ENCODE measurements at places on chromosomes 6 and 20. TPM values are rescaled to one million over a fixed set of nuclear protein-coding genes. Genes with fewer than 3 reads are reported as not detected.

The NHSL1 gene
- total RNA-seq, result 161 TPM

- no peaks in the 10 kb centered on the region for H3K27me3 ChIP-seq
- DNase-seq, result no peak
- no peak overlapping the region for H3K4me3 ChIP-seq
Measured at GRCh38 chr20:40489886-40490285, 199.2 kb downstream of the MAFB start.

GRCh38 chr6:157339432-157339831 is 16.1 kb upstream of the TMEM242 start:
- H3K27me3 ChIP-seq, result no peaks in the 10 kb centered on the region
- H3K36me3 ChIP-seq, result no peaks in the 10 kb centered on the region
- H3K4me1 ChIP-seq, result no peaks in the 10 kb centered on the region
- H3K4me3 ChIP-seq, result no peak overlapping the region

The ULBP3 gene
- total RNA-seq, result not detected

DNA sequence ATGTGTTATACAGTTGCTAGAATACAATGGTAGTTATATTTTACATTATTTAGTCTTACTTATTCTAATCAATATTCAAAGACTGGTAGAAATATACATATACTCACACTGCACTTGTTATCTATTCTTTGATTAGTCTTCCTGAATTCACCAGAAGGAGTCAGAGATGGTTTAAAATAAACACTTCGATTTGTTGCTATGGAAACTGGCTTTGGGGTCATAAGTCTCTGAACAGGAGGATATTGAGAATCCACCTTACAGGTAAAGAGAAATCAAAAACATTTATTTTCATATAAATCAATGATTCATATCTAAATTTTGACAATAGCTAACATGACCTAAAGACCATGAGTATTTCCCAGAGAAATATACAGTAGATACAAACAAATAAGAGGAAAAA is 41.6 kb downstream of the NUP153 start:
- H3K4me3 ChIP-seq, result no peak overlapping the region
- no peaks in the 10 kb centered on the region for H3K4me1 ChIP-seq
- no peaks in the 10 kb centered on the region for H3K27me3 ChIP-seq
- peaks cover 78% of the 10 kb centered on the region for H3K36me3 ChIP-seq

- no peaks in the 10 kb centered on the region for H3K36me3 ChIP-seq
- no peak for DNase-seq
- no peaks in the 10 kb centered on the region for H3K27me3 ChIP-seq
- peaks cover 4% of the 10 kb centered on the region for H3K4me1 ChIP-seq
- peak overlapping the region; percentile 96 for H3K4me3 ChIP-seq
Measured at GRCh38 chr20:4999788-5000187, 1.5 kb downstream of the SLC23A2 start.

The IP6K3 gene
- 1.3 TPM for total RNA-seq

DNA sequence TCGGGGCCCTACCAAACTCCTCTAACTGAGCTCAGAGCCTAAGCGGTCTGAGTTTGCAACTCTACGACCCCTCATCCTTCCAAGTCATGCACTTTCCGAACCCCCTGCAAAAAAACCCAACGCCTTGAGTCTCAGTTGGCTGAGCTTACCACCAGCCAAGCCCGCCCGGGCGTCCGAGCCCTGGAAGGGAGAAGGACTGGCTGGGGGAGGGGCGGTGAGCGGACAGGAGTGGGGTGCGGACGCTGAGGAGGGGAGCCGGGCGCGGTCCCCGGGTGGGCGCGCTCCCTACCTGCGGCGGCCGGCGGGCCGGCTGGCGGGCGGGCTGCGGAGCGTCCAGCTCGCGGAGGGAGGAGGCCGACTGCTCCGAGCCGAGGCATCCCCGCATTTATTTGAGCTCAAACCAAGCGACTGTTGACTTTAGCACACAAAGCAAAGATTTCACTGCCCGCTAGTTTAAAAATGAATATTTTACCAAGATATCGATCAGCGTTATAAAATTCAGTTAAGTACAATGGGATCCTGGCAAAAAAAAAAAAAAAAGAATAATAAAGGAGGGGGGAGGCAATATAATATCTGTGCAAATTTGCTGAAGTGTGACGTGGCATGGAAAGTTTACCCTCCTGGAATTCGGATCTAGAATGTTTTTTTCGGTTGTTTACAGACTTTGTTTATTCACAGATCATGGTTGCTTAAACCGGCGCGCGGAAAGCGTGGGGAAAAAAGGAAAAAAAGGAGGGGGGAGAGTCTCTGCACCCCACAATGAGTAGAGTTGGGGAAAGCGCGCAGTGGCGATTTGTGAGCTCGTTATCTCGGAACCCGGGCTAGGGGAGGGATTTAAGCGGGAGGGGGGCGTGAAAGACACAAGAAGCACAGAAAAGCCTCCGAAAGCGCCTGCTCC is 5.9 kb downstream of the FOXA2 start:
- no peak overlapping the region for H3K27ac ChIP-seq
- H3K27me3 ChIP-seq, result peaks cover 38% of the 10 kb centered on the region
- no peaks in the 10 kb centered on the region for H3K36me3 ChIP-seq
- no peak for DNase-seq

DNA sequence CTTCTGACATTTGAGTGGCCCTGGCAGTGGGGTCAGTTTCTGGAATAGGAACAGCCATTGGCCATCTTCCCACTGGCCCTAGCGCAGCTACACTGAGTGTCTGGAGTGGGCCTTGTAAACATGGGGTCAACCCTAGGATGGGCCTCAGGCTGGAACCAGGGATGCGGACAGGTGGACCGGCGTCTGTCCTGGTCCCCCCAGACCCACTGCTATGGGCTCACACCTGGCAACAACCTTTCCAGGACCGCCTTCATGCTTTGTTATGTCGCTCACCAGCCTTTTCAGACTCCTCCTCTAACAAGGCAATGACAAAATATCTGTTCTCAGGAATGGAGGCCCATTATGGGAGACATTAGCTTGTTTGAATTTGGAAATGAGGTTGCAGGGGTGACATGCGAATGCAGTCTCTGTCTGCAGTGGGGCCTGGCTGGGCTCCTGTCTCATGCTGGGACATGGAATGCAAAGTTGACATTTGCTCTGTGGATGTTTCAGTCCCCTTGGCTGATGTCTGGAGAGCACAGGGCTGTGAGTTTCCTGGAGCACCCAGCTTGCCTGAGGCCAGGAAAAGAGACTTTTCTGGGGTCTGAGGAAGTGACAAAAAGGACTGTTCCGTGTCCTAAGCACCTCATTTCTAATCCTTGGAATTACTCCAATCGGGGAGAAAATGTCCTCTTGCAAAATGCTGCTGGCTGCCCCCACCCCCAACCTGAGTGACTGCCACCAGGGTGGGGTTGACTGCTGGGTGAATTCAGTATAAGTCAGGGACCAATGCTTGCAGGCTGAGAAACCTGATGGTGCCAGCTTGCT is 98.7 kb upstream of the PMEPA1 start:
- no peak overlapping the region for H3K27ac ChIP-seq
- H3K27me3 ChIP-seq, result no peaks in the 10 kb centered on the region
- no peak overlapping the region for H3K4me3 ChIP-seq
- H3K4me1 ChIP-seq, result no peaks in the 10 kb centered on the region
- H3K36me3 ChIP-seq, result no peaks in the 10 kb centered on the region
- DNase-seq, result no peak

The EGFL8 gene
- total RNA-seq, result 8.9 TPM

The CPXM1 gene
- total RNA-seq, result 2.5 TPM

The ID4 gene
- 12.3 TPM for total RNA-seq

- H3K36me3 ChIP-seq, result no peaks in the 10 kb centered on the region
- no peak overlapping the region for H3K4me3 ChIP-seq
- H3K27ac ChIP-seq, result no peak overlapping the region
- no peak for DNase-seq
Measured at GRCh38 chr6:40923326-40923725, 115.7 kb downstream of the UNC5CL start.

- H3K36me3 ChIP-seq, result no peaks in the 10 kb centered on the region
- no peaks in the 10 kb centered on the region for H3K27me3 ChIP-seq
- H3K4me3 ChIP-seq, result no peak overlapping the region
Measured at GRCh38 chr20:16821211-16822089, 73.3 kb downstream of the OTOR start.

The RIN2 gene
- total RNA-seq, result 65.2 TPM

The TFAP2B gene
- total RNA-seq, result not detected

The ANGPT4 gene
- total RNA-seq, result not detected

The COL11A2 gene
- 2.5 TPM for total RNA-seq

DNA sequence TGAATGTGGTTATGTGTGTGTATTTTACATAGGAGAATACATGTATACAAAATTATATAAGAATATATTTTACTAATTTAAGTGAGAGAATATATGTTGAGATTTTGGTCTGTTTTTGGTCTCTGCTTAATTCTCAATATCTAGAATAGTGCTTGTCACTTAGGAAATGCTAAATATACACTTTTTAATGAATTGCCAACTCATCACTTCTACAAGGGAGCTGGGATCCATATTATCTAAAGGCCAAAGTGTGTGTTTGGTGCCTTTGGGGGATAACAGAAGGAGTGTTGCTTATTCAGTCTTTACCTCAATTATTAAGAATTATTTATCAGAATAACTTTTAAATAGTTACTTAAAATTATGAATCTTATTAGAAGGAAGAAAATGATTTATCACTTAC is 1304.8 kb downstream of the HACE1 start:
- no peaks in the 10 kb centered on the region for H3K36me3 ChIP-seq
- H3K27me3 ChIP-seq, result no peaks in the 10 kb centered on the region
- no peak overlapping the region for H3K27ac ChIP-seq
- H3K4me1 ChIP-seq, result no peaks in the 10 kb centered on the region
- no peak overlapping the region for H3K4me3 ChIP-seq

The HTR1E gene
- total RNA-seq, result not detected

DNA sequence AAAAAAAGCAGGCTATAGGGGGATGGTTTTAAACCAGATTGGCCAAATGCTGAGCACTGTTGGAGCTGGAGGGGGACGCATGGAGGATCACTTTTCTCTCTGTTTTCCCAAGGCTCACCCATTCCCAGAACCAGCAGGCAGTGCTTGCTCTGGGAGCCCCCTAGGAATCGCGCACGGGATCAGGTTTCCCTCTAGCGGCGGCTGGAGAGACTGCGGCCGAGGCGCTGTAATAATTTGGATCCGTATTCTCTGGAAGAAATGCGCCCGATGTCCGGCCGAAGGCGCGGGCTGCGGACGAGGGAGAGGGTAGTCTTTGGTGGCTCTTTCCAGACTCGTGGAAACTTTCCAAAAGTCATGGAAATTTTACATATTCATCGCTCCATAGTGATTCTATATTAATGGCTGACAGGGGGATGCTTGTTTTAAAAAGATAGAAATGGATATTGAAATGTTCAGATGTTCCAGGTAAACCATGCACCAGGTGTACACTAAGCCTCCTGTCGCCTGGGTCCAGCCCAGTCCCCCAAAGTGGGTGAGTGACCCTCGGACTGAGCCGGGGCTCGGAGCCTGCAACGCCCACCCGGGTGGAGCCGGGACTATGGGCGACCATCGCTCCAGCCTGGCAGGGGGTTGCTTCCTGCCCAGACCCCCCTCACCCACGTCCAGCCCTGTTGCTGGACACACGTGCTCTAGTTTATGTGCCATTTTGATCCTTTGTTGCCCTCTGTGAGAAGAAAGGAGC is 78.7 kb upstream of the PHACTR3 start:
- no peaks in the 10 kb centered on the region for H3K27me3 ChIP-seq
- no peak for DNase-seq
- H3K27ac ChIP-seq, result no peak overlapping the region

The CRISP2 gene
- total RNA-seq, result not detected

The SLC16A10 gene
- 2.5 TPM for total RNA-seq

DNA sequence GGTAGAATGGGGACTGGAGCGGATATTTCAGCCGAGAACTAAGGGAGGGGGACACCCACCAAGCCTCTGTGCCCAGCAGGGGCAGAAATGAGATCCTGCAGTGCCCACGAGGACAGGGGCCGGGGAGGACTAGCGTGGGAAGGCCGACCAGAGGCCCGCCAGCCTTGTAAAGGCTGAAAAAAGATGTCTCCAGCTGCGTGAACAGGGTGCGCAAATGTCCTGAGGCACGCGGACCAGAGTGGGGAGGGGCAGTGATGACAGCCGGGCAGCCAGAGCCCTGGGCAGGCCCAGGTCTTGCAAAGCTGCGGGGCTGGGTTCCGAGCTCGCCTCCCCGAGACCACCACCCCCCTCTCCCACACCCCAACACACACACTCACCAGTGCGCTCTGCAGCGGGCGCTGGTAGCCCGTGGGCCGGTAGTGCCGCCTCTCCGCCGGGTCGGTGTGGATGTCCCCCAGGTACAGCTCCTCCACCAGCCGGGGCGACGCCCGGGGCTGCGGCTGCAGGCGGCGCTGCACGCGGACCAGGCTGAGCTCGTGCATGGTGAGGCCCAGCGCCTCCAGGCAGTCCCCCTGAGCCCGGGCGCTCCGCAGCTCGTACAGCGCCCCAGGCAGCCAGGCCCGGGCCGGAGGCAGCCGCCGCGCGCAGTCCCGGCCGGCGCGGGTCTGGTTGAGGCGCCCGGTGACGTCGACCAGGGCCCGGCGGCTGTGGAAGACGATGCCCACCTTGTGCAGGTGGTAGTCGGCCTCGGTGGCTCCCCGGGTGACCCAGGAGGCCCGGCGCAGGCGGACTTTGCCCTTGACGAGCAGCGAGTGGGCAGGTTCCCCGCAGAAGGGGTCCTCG is 48.2 kb downstream of the APCDD1L start:
- H3K4me3 ChIP-seq, result no peak overlapping the region
- no peak overlapping the region for H3K27ac ChIP-seq
- no peaks in the 10 kb centered on the region for H3K4me1 ChIP-seq
- no peak for DNase-seq

GRCh38 chr20:13464702-13465101 is 174.0 kb downstream of the TASP1 start:
- no peak for DNase-seq
- no peak overlapping the region for H3K27ac ChIP-seq
- no peak overlapping the region for H3K4me3 ChIP-seq
- H3K36me3 ChIP-seq, result no peaks in the 10 kb centered on the region

DNA sequence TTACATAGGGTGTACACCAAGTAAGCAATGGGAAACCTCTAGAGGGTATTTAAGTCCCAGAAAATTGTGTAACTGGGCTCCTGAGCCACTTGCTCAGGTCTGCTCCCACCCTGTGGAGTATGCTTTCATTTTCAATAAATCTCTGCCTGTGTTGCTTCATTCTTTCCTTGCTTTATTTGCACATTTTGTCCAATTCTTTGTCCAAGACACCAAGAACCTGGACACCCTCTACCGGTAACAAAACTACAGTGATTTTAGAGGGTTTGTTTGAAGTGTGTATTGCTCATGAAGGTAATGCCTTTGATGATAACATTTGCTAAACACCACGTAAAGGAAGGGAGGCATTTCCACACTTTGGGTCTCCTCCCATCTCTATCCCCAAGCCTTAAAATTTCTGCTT is 46.2 kb downstream of the MYB start:
- H3K36me3 ChIP-seq, result no peaks in the 10 kb centered on the region
- H3K27ac ChIP-seq, result no peak overlapping the region
- peaks cover 3% of the 10 kb centered on the region for H3K4me1 ChIP-seq
- H3K27me3 ChIP-seq, result no peaks in the 10 kb centered on the region
- no peak for DNase-seq
- H3K4me3 ChIP-seq, result no peak overlapping the region

The OPRM1 gene
- total RNA-seq, result not detected

- H3K4me1 ChIP-seq, result no peaks in the 10 kb centered on the region
- no peak for DNase-seq
- H3K4me3 ChIP-seq, result no peak overlapping the region
- H3K27me3 ChIP-seq, result no peaks in the 10 kb centered on the region
Measured at GRCh38 chr6:156808287-156808686, 31.1 kb downstream of the ARID1B start.

The SIRPD gene
- total RNA-seq, result not detected

The FAM83B gene
- total RNA-seq, result 30.9 TPM

GRCh38 chr6:1065986-1066385 is 245.9 kb upstream of the FOXQ1 start:
- no peak overlapping the region for H3K4me3 ChIP-seq
- no peak for DNase-seq
- H3K4me1 ChIP-seq, result no peaks in the 10 kb centered on the region
- H3K27ac ChIP-seq, result no peak overlapping the region

The THEMIS gene
- 9.1 TPM for total RNA-seq

The SNAP25 gene
- total RNA-seq, result 1.2 TPM
